SW 1271 (cell line): ENCODE measurements at places on chromosomes 4 and X.

- no peak for DNase-seq
These were observed 69.6 kb upstream of the ATXN3L start for GRCh38 chrX:13389501-13389900.

DNA sequence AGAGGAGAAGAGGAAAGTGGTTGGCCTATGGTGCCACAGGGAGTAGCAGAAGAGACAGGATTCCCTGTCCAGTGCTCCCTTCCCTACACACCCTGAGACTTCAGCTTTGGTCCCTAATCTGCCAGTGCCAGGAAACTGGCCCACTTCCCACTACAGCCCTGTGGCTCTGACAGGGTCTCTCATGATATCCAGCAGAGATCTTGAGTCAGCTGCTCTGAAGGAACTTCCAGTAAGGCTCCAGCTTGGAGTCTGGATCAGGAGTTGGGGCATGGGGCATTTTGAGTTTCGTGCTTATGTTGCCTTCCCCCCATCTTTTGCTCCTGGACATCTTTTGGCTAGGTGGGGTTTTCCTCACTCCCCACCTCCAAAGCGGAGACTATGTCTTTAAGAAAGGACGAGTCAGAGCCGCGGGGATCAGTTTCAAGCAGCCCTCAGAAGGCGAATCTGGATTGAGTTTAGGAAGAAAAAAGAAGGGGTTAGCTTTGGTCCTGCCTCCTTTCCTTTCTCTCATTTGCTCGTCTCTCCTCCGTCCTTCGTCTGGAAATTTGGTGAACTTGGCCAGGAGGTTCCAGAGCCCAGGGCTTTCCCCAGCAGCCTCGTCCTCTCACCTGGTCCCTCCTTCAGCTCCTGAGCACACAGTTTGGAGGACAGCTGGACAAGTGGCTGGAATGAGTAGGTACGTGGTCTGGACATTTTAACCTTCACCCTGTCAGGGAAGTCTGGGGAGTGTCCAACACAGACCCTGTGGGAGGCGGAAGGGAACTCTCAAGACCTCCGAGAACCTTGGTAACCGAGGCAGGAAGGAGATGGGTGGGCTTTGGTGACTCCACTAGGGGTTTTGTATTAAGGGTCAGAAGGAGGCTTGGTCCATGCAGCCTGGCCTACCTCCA lies 104.4 kb downstream of the RTL5 start:
- no peak for DNase-seq

GRCh38 chr4:156113138-156113765 lies 159.6 kb upstream of the CTSO start:
- no peak for DNase-seq

GRCh38 chrX:136250191-136251040 lies 784 bp downstream of the MAP7D3 start:
- no peak for DNase-seq

DNA sequence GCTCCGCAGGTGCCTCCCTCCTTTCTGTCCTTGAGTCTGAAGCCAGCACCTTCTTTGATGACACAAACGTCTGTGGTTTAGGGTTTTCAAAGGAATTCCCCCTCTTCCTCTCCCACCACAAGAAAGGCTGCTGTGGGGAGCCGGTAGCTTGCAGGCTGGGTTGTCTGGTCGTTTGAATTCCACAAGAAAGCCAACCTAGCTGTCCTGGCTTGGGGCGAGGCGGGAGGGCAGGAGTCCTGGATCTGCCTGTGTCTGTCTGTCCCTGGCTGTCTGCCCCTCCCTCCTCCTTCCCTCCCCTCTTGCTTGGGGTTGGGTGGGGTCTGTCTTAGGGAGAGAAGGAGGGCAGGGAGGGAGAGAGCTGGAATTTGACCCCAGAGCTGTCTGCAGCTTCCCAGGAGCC lies 56.3 kb downstream of the SHROOM2 start:
- DNase-seq: no peak

DNA sequence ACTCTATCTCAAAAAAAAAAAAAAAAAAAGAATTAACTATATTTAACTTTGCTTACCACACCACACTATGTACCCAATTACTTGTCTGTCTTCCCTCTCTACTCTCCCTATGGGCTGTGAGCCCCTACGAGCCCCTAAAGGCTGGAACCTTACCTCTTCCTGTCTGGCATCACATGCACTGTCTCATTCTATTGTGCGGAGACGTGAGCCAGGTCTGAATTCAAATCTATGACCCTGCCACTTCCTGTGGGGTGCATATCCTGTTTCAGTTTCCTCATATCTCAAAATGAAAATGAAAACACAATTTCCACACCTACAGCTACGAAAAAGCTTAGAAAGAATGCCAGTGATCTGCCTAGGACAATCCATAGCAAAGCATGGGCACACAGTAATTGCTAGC lies 42.9 kb upstream of the HS3ST1 start:
- no peak for DNase-seq
